ENCODE measurements at places on chromosomes 11 and 22. TPM values are rescaled to one million over a fixed set of nuclear protein-coding genes. Genes with fewer than 3 reads are reported as not detected.

DNA sequence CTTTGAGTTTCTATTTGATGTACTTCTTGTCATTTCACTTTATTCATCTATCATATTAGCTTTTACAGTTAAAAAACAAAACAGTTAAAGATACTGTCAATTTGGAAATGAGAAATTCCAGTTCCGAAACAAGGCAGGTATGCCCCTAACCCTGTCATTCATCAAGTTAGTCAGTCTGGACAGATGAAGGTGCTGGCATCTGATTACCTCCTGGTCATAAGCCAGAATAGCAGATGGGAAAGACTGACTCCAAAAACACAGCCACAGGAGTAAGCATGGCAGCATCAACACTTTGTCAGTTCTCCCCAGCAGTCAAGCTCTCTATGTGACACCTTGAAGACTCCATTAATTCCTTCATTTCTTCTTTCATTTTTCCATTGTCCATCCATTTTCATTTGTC is 4.3 kb downstream of the LRRC51 start:
- no peak for DNase-seq

ZBTB16 gene
- total RNA-seq: 0.32 TPM

DNA sequence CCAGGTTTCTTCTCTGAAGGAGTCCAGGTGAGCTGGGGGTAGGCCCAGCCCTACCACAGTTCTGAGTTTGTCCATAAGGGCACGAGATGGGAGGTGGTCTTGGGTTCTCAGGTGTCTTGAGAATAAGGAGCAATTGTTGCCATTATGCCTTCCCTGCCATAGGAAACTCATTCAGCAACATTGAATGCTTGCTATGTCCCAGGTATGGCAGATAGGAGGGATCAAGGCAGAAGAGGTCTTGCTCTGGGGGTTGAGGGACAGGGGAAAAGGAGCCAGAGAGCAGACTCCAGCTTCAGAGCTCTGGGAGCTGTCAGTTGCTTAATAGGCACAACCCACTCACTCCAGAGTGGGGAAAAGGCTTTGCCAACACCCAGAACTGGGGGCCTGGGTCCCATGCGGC is 4.3 kb downstream of the SELENOM start:
- DNase-seq: no peak

MS4A15 gene
- not detected for total RNA-seq

DNA sequence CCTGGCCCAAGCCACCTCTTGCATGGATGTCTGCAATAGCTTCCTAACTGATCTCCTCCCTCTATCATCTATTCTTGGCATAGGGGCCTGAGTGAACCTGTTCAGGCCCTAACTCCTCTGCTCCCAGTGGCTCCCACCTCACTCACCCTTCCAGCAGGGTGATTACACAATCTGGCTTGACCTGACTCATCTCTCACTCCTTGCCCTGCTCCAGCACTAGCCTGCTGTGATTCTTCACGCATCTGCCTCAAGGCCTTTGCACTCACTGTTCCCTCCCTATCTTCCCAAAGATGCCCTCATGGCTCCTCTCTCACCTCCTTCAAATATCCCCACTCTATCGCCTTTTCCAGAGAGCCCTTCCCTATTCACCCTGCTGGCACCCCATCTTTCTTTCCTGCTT is 10.5 kb downstream of the SCN4B start:
- DNase-seq: no peak

TMEM25 gene
- 25.8 TPM for total RNA-seq

DNA sequence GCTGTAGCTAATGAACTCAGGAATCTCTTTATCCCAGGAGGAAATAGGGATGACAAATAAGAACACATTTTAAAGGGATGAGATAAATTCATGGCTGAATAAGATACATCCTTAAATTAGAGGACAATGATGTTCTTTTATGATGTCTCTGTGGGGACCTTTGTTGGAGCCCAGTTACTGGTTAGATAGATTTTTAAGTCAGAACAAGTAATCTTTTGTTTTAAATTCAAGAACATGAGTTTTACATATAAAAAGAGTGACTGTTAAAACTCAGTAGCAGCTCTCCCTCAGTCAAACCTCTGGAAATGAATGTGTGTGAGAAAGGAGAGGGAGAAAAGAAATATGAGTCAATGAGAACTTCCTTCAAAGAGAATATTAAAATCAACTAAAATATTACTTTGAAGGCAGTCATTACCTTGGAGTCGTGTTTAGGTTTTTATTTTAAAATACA is 241.6 kb downstream of the SWAP70 start:
- DNase-seq: no peak

DNA sequence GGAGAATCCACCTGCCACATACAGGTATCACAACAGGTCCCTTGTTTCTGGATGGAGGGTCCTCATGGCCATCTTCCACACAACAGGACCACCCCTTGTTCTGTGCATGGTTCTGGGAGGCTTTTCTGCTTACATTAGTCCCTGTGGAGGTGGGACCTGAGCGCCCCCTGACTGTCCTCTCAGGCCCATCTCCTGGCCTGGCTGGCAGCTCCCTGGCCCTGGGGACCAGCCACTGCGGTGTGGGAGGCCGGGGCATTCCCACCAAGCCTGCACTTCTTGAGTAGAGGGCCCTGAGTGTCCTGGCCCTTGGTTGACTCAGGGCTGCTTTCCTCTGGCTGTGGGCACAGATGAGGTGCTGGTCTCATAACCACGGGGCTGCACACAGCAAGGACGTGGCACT is 5.0 kb downstream of the COX8A start:
- no peak for DNase-seq

- DNase-seq: no peak
Measured at GRCh38 chr22:46655861-46656608, 35.8 kb downstream of the GRAMD4 start.

- peak; percentile 36 for DNase-seq
Measured at GRCh38 chr11:35360055-35360530, 59.3 kb downstream of the SLC1A2 start.

DNA sequence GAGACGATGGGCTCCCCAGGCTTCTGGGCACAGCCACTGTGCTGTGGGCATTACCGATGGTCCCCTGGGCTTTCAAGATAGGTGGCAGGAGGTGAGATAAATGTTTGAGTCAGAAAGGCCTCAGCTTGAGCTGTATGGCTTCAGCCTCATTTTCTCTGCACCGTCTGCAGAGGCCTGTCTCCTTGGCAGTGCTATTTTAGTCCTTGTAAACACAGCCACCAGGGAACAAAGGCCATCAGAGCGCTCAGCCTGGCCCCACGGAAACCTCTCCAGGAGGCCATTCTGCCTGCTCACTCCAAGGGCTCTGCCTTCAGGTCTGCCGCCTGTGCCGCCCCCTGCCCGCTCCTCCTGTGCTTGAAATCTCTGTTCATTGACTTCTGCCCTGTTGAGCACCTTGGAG is 1424.9 kb downstream of the TBC1D22A start:
- DNase-seq: no peak

CDC45 gene
- total RNA-seq: 10.4 TPM

GRCh38 chr11:57556041-57556440 is 11.4 kb downstream of the UBE2L6 start:
- no peak for DNase-seq

KIAA1671 gene
- 3.5 TPM for total RNA-seq

DNA sequence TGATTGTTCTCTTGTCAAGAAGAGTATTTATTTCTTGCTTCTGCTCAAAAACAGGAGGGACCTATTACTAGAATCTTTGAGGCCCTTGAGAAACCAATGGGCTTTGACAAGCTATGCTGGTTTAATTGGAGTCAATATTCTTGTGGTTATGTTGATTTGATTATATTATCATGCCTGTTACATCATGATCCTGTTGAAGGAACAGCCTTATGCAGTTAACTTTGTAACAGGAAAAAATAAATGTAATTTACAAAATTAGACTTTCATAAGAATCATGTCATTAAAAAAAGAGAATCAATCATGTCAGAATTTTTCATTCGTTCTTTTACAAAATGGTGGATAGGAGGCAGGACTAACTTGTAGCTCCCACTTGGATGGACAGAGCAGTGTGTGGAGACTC is 386.1 kb upstream of the DDI1 start:
- no peak for DNase-seq

NXPE4 gene
- total RNA-seq: not detected

- DNase-seq: no peak
Measured at GRCh38 chr11:32444186-32444585, 8.8 kb upstream of the WT1 start.

MTMR2 gene
- total RNA-seq: 53.5 TPM

TRIM21 gene
- 11.0 TPM for total RNA-seq
